ENCODE measurements at places on chromosomes 12 and 14. TPM values are rescaled to one million over a fixed set of nuclear protein-coding genes. Genes with fewer than 3 reads are reported as not detected.

Gene NOVA1
- total RNA-seq: under 0.01 TPM

Gene GRIP1
- total RNA-seq: 28.0 TPM

Gene GYS2
- 0.26 TPM for total RNA-seq

Gene SERPINA12
- not detected for total RNA-seq

Gene TAMALIN
- total RNA-seq: under 0.01 TPM

Gene SLC4A8
- 0.26 TPM for total RNA-seq

Gene RNASE3
- total RNA-seq: not detected

Gene SLC10A1
- total RNA-seq: not detected

Gene GALNT6
- 39.2 TPM for total RNA-seq

Gene VDR
- total RNA-seq: 3.4 TPM

Gene SUSD6
- total RNA-seq: 3.9 TPM

- DNase-seq: peak; percentile 7
Observed at GRCh38 chr12:70402597-70402996, 36.5 kb downstream of the KCNMB4 start.

DNA sequence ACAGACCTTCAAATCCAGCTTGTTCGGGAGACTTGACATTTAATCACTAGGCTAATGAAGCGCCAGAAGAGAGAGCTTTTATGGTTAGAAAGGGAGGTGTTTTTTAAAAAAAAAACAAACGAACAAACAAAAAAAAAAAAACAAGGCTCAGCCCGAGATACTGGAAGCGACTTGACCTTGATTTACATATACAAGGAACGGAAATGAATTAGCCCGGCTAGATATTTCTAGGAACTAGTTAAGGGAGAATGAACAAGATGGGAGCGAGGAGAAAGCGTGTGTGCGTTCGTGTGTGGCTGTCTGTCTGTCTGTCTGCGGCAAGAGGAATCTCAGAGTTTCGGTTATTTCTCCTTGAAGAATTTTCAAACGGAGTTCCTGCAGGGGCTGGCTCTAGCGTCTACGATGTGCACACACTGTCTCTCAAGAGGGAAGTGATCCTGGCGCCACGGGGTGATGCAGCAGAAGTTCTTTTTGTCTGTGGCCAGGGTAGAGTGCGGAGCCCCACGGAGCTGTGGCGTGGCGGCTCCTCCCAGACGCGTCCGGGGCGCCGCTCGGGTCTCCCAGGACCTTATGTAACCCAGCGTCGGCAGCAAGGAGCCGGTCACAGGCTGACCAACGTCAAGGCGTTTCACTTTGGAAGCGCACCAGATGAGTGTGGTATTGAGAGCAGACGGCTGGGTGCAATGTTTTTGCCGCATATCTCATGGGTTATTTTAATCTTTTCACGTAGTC is 18.8 kb downstream of the SOCS2 start:
- DNase-seq: peak; percentile 57

- DNase-seq: no peak
Observed at GRCh38 chr14:22497144-22497423, 91.9 kb downstream of the DAD1 start.

- DNase-seq: peak; percentile 38
Observed at GRCh38 chr12:41967668-41968500, 176.8 kb downstream of the GXYLT1 start.

- no peak for DNase-seq
Observed at GRCh38 chr12:113127791-113128199, 7.8 kb downstream of the RASAL1 start.

- no peak for DNase-seq
Observed at GRCh38 chr12:23681237-23681636, 268.2 kb downstream of the SOX5 start.

- no peak for DNase-seq
Observed at GRCh38 chr12:26452511-26452910, 257.1 kb downstream of the SSPN start.

- DNase-seq: no peak
Observed at GRCh38 chr12:131437706-131438492, 273.0 kb upstream of the SFSWAP start.

DNA sequence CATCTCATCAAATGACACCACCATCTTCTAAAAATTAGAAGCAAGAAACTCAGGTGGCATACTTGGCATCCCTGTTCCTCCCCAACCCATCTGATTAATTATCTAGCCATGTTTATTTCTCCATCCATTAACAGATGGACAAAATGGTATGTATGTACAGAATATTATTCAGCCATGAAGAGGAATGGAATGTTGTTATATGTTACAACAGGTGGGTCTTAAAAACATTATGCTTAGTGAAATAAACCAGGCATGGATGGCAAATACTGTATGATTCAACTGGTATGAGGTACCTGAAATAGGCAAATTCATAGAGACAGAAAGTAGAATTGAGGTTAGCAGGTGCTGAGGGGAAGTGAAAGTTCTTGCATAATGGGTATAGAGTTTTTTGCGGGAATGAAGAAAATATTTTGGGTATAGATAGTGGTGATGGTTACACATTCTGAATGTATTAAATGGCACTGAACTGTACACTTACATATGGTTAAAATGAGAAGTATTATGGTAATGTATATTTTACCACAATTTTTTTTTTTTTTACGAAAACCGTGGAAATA is 17.5 kb downstream of the YY1 start:
- no peak for DNase-seq

GRCh38 chr12:89936631-89937030 is 228.0 kb upstream of the ATP2B1 start:
- no peak for DNase-seq

- DNase-seq: peak; percentile 53
Observed at GRCh38 chr14:20760950-20761349, 7.3 kb upstream of the EDDM3B start.

DNA sequence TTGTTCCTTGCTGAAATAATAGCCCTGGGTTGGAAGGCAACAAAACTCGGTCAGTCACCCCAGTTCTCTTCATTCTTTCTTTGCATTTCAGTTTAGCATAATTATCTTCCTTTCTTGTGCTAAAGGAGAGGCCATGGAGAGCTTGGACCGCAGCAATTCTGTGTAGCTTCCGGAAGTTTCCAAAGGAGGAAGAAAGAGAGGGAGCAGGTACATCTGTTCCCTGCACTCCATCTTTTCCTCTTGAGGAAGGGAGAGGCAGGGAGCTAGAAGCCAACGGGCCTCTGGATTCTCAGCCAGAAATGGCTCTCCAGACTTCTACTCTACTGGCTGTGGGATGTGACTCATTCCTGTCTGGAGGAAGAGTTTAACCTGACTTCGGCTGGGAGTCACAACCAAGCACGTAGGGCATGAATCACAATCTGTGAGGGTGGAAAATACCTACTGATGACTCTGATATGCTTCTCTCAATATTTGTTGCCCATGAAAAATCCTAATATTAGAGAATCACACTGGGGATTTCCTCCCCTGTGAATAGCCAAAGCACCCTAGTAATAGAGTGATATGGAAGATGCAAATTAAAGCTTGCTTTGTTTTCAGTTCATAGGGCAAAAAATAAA is 17.0 kb downstream of the ANO6 start:
- peak; percentile 99 for DNase-seq

All from bronchial epithelial cell (primary cell).